ENCODE measurements at places on chromosomes 16 and 17.

DNA sequence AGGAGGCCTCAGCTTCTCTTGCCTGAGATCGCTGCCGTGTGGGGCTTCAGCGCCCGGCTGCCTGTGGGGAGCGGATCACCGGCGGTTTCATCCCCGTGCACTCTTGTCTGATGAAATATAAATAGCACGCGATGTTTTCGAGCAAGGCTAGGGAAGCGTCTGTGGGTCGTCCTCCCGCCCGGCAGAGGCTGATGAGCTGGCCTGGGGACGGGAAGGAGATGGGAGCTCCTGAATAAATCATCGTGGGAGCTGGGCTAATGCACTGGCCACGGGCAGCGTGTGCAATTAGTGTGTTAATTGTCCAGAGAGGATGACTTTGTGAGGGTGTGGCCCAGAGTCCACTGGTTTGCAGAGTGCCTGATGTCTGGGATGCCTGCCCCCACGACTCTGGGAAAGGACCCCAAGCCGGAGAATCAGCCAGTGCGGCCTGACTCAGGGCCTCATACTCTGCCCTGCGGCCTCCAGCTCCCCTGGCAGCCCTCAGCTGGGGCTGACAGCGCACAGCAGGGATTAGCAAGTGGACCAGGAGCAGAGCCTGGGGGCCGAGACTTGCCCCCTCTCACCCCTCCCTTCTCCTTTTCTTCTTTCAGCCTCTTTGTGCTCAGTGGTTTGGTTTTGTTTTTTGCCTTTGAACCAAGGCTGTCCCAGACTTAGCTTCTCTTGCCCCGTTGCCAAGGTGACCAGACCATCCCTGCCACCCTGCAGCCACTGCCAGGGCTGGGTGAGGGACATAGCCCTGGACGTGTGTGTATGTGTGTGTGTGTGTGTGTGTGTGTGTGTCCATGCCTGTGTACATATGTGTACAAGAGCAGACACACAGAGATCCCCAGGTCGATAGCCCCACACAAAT, 21.4 kb downstream of the KCNJ12 start:
- peak; percentile 48 for DNase-seq

GRCh38 chr17:6559753-6560215, 3.4 kb upstream of the PITPNM3 start:
- DNase-seq = no peak

DNA sequence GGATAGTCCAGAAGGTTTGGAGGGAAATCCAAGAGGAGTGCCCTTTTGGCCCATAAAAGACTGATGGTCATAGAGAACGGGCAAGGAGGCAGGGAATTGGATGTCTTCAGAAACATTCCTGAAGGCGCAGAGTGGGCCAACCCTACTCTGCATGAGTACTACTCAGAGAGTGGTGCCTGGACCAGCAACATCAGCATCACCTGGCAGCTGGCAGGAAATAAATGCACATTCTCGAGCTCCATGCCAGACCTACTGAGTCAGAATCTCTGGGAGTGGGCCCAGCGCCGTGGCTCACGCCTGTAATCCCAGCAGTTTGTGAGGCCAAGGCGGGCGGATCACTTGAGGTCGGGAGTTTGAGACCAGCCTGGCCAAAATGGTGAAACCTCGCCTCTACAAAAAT, 27.1 kb upstream of the SLC39A11 start:
- no peak for DNase-seq

DNA sequence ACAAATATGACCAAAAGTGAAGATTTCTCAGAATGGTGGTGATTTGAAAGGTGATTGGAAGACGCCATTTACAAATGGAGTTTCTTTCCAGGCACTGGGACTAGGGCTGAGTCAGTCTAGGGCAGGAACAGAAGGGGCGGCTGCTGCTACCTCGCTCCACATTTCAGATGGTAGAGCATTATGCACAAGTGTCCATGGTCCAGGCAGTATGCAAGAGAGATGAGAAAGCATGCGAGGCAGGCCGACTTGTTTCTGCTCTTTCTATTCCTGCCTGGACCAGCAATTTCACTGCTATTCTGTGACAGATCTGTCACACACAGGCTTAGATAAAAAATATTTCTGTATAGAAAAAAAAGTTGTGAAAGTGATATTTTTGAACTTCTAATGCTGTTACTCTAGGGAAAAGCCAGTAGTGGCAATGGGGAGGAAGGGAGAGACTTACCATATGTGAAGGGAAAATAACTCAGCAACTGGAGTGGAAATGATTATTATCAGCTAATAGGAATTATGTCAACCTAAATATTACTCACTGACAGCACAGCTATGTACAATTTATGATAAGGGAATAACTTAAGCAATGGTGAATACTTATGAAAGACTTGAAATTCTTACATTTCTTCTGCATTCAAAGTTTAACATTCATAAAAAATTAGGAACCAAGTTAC, 134.7 kb upstream of the NETO2 start:
- no peak for DNase-seq

DNA sequence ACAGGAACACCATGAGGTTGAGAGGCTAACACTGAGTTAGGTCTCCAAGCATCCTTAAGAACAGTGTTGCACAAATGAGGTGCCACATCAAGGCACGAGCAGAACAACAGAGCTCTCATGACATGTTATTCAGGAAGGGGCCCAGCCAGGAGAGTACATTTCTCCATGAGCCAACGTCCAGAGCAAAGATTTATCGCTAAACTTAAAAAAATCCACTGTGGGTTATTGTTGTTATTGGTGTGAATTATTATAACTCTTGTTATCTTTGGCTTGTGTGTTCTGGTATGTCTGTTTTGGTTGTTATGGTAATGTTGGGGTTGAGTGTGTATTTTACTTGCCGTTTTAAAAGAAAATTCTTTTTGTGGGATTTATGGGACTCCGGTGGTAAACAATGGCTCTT, 68.9 kb upstream of the MSI2 start:
- no peak for DNase-seq

DNA sequence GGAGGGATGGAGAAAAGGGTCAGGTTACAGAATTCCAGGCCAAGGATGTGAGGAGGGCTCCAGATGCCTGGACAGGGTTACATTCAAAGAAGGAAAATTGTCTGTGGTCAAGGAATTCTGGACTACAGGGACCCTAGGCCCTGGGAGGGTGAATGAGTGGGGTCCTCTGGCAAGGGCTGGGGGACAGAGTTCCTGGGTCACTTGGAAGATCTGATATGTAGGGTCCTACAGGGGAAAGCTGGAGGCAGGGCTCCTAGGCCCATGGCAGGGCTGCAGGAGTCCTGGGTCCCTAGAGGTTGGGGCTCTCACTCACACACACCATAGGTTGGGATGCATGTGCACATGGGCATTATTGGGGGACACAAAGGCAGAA, 46.3 kb upstream of the ACSM2B start:
- DNase-seq = no peak

GRCh38 chr17:59848778-59849177, 44.0 kb downstream of the TUBD1 start:
- peak; percentile 82 for DNase-seq

- DNase-seq = no peak
These were observed 17.0 kb downstream of the FAM117A start for GRCh38 chr17:49746791-49747490.

GRCh38 chr17:9942885-9943284, 37.8 kb upstream of the RCVRN start:
- no peak for DNase-seq

- DNase-seq = peak; percentile 97
These were observed 615 bp upstream of the SREBF1 start for GRCh38 chr17:17837380-17837821.

- no peak for DNase-seq
These were observed 15.3 kb downstream of the KSR1 start for GRCh38 chr17:27471321-27472269.

- peak; percentile 85 for DNase-seq
These were observed 951 bp upstream of the GPRC5C start for GRCh38 chr17:74430706-74431567.

DNA sequence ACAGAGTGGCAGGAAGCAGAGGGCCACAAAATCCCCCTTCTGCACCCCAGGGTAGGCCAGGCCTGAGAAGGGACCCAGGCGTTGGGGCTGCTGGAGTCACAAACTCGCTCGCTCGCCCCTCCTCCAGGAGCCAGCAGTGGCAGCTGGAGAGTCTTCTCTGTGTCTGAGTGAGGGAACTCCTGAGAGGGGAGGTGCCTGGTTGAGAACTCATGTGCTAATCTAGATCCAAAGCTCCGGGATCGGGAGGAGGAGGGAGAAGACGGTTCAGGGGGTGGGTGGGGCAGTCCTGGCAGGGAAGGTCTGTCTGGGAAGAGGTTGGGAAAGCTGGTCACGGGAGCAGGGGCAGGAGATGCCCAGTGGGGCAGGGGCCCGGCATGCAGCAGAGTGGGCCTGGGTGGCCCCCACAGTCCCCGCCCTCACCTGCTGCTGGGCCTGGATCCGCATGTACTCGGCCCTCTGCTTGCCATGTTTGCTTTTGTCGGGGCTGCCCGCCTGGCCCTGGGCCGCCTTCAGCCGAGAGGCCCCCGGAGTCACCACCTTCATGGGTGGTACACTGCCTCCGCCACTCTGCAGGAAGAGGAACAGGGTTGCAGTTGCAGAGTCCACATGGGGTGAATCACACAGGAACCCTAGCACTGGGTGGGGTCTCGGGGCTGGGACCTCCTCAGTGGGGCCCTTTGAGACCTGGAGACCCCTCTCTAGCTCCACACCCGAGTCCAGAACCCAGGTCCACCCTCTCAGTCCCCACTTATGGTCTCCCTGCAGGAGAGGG, 62.2 kb downstream of the SRCIN1 start:
- DNase-seq = no peak

All from mesenchymal stem cell (in vitro differentiated cells and primary cell).